ENCODE measurements at places on chromosomes 16 and 17.

DNA sequence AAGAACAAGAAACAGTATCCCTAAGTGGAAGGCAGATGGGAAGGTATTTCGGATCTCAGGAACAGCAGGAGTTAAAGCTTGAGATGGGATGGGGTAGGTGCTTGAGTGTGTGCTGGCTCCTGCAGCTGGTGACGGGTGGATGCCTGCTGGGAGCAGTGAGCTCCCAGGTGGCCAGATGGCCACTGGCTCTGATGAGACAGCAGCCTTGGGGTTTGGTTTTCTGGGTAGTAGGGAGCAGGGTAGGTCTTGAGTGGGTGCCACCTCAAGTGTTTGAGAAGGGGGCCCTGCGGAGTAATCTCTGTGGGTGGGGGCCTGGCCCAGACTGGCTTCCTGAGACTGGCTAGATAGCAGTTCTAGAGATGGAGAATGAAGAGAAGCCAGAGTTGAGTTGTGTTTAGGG is 10.3 kb downstream of the EPN2 start:
- DNase-seq: no peak

DNA sequence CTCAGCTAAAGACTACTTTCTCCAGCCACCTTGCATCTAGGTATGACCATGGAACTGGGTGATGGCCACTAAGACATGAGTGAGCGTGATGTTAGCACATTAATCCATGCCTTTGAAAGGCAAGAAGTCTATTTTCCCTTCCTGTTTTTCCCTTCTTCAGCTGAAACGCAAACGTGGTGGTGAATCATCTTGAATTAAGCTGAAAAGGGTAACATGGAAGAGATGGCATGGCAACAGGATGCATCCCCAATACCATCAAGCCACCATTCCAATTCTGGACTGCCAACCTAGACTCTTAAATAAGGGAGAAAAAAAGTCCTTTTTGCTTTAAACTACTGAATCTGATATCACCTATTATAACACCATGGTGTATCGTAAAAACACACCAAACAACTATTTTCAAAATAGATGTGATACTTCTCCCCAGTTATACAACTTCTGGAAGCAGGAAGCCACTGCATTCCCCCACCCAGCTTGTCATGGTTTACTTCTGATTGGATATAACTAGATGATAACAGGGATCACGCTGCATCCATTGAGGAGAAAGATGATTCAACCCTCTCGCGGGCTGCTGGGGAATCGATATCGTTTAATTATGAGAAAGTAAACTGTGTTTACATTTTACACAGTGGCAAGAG is 368.6 kb downstream of the CDH13 start:
- DNase-seq: no peak

DNA sequence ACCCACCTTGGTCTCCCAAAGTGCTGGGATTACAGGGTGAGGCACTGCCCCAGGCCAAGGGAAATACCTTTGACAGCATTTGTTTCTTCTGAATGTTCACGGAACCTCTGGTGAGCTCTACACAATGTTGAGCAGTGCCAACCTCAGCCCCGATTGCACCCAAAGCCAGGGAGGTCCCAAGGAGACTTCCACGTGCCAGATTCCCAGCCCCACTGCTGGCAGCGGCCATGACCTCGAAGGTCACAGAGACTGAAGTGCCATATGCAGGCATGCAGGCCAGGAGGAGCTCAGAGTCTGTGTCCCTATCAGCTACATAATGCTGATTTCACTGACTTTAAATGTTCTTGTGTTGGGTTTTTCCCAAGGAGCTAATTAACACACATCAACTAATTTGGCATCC is 226.4 kb upstream of the FOXF1 start:
- DNase-seq: no peak

- no peak for DNase-seq
Measured at GRCh38 chr16:31036691-31037090, 3.3 kb downstream of the STX4 start.

DNA sequence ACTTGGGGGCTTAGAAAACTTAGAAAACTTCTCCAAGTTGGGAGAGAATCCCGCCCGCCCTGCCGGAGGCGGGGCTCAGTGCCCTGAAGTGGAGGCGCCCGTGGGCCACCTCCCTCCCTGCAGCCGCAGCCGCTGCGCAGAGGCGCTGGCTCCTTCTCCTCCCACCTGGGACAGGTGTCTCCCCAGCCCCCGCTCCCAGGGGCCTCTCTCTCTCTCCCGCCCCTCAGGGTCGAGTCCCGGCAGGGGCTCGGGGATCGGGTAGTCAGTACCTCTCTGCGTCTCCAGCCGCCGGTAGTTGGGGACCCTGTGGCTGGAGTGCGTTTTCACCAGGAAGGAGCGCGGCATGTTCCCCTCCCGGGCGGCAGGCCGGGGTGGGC is 257 bp downstream of the SNAI3 start:
- DNase-seq: no peak

DNA sequence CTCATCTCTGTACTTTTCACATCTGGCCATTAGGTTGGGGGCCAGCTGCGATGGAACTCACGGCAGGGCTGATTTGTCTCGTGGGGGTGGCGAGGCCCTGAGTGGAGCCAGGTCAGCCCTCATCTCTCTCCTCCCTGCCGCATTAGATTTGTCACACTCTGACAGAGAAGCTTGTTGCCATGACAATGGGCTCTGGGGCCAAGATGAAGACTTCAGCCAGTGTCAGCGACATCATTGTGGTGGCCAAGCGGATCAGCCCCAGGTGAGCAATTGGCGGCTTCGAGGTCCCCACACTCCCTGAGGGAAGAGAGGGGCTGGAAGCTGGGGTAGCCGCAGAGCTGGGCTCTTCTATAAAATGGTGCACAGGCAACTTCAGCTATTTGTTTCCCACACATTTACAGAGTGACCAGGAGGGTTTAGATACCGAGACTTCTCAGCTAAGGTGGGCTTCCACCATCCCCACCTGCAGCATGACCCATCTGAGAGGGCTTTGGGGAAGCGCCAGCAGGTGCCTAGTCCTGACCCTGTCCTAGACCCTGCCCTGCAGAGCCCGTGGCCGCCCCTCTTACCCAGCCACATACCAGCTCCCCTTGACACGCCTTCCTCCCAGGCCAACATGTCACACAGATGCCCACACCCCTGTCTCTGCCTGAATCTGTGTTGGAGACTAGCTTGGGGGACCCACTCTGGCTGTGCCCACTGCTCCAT is 8.4 kb downstream of the TMEM98 start:
- DNase-seq: no peak

GRCh38 chr16:48608452-48608851 is 1.5 kb downstream of the N4BP1 start:
- DNase-seq: no peak

- no peak for DNase-seq
Measured at GRCh38 chr16:85363881-85364280, 249.2 kb upstream of the GSE1 start.

DNA sequence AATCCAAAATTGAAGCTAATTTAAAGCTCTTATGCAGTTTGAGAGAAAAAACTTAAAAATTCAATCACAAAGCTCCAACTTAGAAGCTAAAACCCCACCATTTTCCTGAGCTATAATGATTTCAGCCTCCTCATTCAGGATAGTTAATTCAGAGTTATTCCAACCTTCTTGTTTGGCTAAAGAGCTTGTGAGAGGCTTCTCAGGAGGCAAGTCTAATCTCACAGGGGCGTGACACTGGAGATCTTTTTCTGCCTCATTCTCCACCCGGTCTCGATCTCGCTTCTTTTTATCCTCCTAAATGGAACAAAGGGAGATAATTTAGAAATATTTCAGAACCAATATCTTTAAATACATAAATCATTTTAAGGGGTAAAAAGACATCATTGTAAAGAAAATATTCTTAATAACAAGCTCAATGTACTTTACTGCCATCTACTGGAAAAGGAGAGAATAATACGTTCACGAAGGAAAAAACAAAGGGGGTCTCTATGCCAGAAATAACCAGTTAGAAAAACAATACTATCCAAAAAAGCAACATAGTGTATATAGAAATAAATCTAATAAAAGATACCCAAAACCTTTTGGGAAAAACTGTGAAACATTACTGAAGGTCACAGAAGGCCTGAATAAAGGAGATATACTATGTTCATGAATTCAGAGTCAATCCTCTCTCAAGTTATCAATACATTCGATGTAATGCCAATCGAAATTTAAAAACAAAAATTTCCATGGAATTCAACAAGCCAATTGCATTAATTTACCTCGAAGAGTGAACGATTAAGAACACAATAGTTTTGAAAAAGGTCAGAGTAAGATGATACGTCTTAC is 13.9 kb downstream of the BRD7 start:
- DNase-seq: peak; percentile 33

GRCh38 chr16:73544826-73545225 is 496.9 kb upstream of the ZFHX3 start:
- no peak for DNase-seq

GRCh38 chr16:81241706-81242105 is 3.2 kb downstream of the BCO1 start:
- no peak for DNase-seq

GRCh38 chr16:49019831-49020230 is 261.8 kb downstream of the CBLN1 start:
- no peak for DNase-seq

- no peak for DNase-seq
Measured at GRCh38 chr17:77792626-77793025, 165.9 kb upstream of the TNRC6C start.

GRCh38 chr16:50497592-50497991 is 50.6 kb upstream of the NKD1 start:
- DNase-seq: no peak

GRCh38 chr17:66341462-66341861 is 39.0 kb downstream of the PRKCA start:
- DNase-seq: no peak

DNA sequence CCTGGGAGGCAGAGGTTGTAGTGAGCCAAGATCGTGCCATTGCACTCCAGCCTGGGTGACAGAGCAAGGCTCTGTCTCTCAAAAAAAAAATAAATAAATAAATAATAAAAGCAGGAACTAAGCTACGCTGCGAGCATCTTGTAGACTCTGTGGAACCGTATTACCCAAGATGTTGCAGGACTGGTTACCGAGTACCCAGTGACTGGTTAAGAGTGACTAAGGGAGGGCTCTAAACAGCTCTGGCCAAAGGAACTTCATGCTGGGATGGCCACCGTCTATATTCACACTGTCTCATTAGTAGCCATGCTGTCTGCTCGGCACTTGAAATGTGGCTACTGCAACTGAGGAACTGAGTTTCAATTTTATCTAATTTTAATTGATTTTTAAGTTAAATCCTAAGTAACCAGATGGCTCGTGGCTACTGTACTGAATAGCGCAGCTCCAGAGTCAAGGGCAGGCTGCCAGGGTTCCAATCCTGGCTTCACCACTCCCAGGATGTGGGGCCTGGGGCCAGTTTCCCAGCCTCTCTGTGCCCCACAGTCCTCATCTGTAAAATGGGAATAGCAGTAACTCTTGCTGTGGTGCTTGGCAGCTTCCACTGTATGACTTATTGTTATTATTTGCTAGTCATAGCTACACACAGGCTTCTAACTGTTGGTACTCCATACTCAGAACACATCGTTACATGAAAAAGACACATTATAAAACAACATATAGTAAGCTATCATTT is 3.0 kb downstream of the NTAN1 start:
- DNase-seq: no peak

- DNase-seq: peak; percentile 68
Measured at GRCh38 chr17:45992904-45993303, 6.1 kb upstream of the STH start.

DNA sequence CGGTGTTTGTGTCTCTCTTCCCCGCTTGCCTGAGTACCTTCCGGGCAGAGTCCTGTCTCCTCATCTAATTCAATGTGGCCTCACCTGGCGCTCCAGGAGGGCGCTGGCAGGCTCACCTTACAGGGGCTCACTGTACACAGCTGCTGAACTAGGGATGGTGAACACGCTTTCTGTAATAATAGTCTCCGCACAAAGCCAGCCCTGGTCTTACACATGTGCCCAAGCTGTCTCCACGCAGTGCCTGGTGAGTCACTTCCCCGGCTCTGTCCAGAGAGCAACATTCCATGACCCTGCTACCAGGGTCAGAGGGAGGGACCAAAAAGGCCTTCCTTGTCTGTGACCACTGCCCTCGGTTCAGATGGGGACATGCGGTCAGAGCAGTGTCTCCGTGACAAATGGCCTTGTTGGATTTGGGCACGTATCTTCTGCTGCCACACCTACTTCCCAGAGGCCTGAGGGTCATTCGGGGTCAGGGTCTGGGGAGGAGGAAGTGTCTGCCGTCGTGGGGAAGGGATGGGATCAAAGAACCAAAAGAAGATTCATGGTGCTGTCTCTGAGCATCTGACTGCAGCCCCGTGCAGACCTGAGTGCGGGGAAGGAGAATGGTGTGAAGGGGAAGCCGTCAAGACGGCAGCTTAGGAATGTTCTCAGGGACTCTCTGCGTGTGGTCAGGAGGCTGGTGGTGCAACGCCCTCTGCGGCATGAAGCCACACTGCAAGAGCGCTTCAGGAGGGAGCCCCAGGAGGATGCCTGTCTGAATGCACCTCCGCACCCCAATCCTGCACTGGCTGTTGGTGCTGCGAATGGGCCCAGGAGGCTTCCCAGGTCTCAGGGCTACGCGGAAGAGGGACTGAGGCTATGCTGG is 68.8 kb downstream of the IL21R start:
- DNase-seq: peak; percentile 67

GRCh38 chr16:5065326-5065725 is 430 bp downstream of the C16orf89 start:
- peak; percentile 41 for DNase-seq

GRCh38 chr17:6831661-6832263 is at the start of gene TEKT1:
Gene TEKT1, minus strand, starts transcription at chr17:6831729. Its CDS starts 1,353 bp downstream, at chr17:6830376.
- DNase-seq: peak; percentile 89

DNA sequence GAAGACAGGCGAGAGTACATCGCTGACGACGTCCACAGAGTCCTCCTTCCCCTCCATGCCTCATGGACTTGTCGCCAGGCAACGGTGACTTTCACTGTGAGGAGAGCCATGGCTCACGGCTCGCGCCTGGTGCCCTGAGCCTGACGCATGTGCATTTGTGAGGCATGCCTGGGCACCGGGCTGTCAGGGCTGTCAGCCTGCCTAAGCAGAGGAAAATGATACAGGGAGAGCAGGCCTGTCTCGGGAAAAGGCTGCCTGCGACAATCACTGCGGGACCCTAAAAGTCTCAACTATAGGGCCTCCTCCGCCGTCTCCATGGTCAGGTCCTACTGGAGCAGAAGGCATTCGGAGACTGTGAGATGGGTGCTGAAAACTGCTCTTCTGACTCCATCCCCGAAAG is 135.5 kb upstream of the WSB1 start:
- DNase-seq: no peak

DNA sequence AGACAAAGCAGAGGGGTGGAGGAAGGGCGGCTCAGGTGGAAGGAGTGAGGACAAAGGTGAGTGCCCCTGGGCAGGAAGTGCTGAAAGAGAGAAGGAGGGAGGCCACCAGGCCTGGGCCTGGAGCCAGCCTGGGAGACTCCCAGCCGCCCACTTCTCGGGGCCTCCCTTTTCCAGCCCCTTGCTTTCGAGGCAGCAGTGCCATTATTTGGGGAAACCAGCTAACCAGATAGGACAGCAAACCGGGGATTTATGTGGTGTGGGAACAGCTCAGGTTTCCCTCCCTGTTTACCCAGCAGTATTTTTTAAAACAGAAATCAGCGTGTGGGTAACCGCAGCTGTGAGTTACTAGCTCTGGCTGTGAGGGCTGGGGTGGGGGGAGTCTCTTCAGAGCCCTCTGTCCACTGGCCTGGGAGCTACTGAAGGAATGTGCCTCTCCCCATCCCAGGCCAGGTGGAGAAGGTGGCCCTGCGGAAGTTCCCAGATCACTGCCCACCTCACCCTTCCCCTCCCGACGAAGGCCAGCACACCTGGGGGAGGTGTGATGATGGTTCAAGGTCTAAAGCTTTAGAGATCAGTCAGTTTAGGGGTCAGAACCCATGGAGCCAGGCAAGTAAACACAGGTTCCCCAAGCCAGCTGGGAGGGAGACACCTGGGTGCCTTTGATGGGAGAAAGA is 8.4 kb upstream of the MEOX1 start:
- DNase-seq: no peak

GRCh38 chr17:34542700-34543336 is 36.6 kb upstream of the TMEM132E start:
- peak; percentile 46 for DNase-seq

All from cardiac muscle cell (in vitro differentiated cells and primary cell).